IPS DF 19.7 (cell line): ENCODE measurements at places on chromosomes 12 and 14.

- no peak for DNase-seq
Measured at GRCh38 chr12:105469211-105469610, 138.7 kb downstream of the C12orf75 start.

- DNase-seq, result no peak
Measured at GRCh38 chr12:40170593-40170992, 54.2 kb upstream of the LRRK2 start.

GRCh38 chr12:57744194-57744776 lies 554 bp upstream of the TSPAN31 start:
- DNase-seq, result no peak

GRCh38 chr12:50542448-50542847 lies 37.7 kb downstream of the DIP2B start:
- DNase-seq, result no peak

- no peak for DNase-seq
Measured at GRCh38 chr12:71694099-71694820, 8.4 kb downstream of the TMEM19 start.

DNA sequence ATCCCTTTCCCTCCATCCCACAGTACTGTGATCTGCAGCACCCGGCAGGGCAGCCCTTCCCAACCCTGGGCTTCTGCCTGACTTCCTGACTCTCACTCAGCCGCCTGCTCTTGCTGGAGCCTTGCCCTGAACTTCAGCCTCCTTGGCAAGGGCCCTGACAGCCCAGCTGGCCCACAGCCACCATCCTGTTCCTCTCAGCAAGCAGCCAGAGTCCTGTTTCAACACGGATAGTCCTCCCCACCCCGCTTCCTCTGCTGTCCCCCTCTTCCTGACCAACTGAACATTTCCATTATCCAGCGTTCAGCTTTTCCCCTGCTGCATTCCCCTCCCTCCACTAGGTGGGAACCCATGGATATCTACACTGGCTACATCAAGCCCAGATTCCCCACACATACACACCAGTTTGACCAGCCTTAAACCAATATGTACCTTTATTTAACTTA lies 74.0 kb upstream of the MDM1 start:
- DNase-seq, result no peak

DNA sequence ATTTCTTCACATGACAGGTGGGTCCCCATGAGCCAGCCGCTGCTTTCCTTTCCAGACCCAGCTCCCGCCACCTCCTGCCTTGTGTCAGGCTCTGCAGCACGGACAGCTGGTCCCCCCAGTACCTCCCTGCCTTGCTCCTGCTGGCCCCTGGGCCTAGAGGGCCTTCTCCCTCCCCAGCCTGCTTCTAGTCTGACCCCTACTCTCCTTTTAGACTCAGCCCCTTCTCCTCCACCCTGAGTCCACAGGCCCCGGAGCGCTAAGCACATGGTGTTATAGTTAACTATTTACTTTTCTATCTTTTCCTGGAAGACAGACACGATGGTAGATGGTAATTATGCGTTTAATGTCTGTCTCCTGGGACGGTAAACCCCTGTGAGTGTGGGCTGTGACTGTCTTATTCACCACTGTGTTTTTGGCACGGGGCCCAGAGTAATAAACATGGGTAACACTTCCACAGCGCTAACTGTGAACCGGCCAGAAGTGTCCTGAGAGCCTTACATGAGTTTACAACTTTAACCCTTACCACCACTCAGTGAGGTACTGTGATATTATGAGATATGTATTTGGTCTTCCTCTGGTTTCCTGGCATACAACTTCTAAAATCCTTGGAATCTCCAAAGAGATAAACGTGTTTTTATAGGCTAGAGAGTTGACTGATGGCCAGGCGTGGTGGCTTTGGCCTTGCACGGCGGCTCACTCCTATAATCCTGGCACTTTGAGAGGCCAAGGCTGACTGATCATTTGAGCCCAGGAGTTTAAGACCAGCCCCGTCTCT lies 41.2 kb downstream of the DGLUCY start:
- DNase-seq, result no peak
